ENCODE measurements at places on chromosomes 7 and 10. TPM values are rescaled to one million over a fixed set of nuclear protein-coding genes. Genes with fewer than 3 reads are reported as not detected.

The AHR gene
- total RNA-seq = 10.0 TPM

The CFTR gene
- total RNA-seq = not detected

The ADIRF gene
- not detected for total RNA-seq

The SEMA3A gene
- 5.8 TPM for total RNA-seq

The CDNF gene
- total RNA-seq = 1.3 TPM

The GLRX3 gene
- 224 TPM for total RNA-seq

The FANK1 gene
- 2.8 TPM for total RNA-seq
